ENCODE measurements at places on chromosomes 12 and 14. TPM values are rescaled to one million over a fixed set of nuclear protein-coding genes. Genes with fewer than 3 reads are reported as not detected.

PAPLN gene
- polyA plus RNA-seq = 25.6 TPM

DNA sequence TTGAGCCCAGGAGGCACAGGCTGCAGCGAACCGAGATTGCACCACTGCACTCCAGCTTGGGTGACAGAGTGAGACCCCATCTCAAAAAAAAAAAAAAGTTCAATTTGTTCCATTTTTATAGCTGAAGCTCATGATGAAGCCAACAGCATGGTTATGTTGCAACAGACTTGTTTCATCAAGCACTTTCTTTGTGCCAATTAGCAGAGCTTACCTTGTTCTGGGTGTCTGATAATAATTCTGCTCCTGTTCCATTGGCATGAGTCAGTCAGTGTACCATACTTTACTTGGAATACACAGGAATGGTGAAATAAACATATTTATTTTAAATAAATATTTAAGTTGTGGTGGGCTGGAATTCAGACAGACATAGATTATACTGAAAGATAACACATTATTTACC is 100.8 kb upstream of the DAAM1 start:
- H3K4me3 ChIP-seq = no peak overlapping the region
- H3K27ac ChIP-seq = no peak overlapping the region
- no peak for DNase-seq
- H3K36me3 ChIP-seq = no peaks in the 10 kb centered on the region

SERPINA9 gene
- not detected for polyA plus RNA-seq

GYS2 gene
- not detected for polyA plus RNA-seq

DNA sequence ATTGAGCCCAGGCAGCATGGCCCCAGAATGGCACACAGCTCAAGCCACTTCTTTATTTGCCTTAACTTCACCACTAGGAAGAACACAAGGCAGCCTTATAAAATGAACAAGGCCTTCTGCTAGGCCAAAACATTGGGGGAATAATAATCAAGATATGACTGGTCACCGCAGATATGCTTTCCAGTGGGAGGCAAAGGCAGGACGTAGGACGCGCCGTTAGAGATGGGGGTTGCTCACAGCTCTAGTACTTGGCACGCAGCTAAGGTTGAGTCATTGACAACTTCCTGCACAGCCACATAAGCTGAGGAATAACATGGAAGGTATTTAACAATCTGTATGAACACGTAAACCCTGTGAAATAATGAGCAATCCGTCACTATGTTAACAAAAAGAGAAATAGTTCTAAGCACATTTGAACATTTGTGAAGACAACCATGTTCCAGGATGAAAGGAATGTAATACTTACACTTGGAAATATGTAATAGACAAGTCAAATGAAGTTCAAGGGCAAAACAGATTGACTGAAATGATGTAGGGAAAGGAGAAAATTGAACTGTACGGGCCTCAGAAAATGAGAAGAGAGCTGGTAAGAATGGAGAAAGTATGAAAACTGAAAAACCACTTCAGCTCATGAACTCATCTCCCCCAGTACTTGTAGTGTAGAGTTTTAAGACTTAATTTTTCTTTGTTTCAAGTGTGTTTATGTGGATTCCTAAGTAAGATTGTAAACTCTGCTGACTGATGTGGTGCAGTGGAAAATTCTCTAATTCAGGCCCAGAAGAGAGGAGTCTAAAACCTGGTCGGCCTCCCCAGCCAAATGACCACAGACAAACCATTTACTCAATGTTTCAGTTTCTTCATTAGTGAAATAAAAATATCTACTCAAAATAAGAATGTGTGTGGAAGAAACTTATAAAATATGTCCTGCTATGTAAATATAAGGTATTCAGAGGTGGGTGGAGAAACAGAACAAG is 59.3 kb upstream of the CCDC91 start:
- H3K4me3 ChIP-seq = no peak overlapping the region
- no peaks in the 10 kb centered on the region for H3K27me3 ChIP-seq
- H3K36me3 ChIP-seq = no peaks in the 10 kb centered on the region
- H3K27ac ChIP-seq = no peak overlapping the region
- no peaks in the 10 kb centered on the region for H3K4me1 ChIP-seq

DNA sequence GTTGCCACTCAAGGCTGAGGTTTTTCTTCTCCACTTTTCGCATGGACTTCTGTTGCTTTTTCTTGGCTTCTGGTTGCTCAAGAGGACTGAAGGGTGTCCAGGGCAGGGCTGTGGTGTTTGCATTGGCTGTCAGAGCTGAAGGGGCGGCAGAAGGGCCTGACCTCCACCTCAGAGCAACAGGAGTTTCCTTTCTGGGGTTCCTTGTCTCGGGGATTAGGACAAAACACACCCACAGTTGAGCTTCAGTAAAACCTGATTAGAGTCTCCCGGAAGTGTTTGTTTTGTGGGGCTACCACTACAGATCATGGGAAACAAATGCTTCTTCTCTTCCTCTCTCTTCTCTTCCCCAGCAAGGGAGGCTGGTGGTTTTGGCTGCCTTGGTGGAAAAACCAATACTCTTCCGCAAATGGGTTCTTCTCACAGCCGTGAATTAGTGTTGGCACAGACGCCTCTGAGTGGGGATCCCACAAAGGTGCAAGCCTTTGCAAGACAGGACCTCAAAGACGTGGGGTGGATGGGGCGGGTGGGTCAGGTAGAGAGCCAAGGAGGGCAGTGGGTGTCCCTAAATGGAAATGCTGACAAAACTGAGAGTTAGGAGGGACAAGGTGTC is 317.7 kb upstream of the TBX3 start:
- no peak for DNase-seq
- no peaks in the 10 kb centered on the region for H3K36me3 ChIP-seq
- no peak overlapping the region for H3K27ac ChIP-seq
- H3K27me3 ChIP-seq = no peaks in the 10 kb centered on the region
- no peak overlapping the region for H3K4me3 ChIP-seq

DNA sequence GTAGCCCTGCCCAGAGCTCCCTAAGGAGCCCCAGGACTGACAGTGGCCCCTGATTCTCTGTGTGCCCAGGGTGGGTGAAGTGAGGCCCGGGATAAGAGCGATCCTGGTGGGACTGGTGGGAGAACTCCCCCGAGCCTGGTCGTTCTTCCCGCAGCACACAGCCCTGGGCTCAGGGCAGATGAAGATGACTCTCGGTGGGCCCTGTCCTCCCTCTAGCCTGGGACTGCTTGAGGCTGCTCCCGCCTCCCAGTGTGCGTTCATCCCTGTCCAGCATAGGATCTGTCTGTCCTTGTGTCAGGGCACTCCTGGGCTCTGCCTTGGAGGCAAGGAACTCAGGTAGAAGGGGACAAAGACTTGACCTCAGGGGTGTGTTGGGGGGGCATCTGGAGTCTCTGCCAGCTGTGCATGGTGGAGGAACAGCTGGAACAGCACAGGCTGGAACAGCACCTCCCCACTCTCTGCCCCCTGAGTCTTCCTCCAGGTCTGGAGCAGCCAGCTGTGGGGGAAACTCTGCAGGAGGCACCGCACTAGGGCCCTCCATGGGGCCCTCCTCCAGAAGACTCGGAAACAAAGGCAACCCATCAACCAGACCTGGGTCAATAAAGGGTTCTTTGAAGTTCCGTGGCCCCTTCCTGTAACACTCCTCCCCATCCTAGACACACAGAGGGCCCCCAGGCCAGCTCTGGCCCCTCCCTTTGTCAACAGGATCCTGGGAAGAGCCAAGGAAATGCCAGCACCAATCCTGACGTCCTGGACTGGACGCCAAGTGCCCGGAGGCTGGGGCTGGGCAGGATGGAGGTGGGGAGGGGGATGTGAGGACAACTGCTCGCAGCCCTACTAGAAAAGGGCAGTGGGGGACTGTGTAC is 15.9 kb downstream of the FAIM2 start:
- H3K4me1 ChIP-seq = peaks cover 19% of the 10 kb centered on the region
- no peaks in the 10 kb centered on the region for H3K27me3 ChIP-seq
- H3K4me3 ChIP-seq = no peak overlapping the region
- no peaks in the 10 kb centered on the region for H3K36me3 ChIP-seq

- H3K4me1 ChIP-seq = peaks cover 34% of the 10 kb centered on the region
Measured at GRCh38 chr12:57215668-57216013, 953 bp upstream of the NXPH4 start.

DNA sequence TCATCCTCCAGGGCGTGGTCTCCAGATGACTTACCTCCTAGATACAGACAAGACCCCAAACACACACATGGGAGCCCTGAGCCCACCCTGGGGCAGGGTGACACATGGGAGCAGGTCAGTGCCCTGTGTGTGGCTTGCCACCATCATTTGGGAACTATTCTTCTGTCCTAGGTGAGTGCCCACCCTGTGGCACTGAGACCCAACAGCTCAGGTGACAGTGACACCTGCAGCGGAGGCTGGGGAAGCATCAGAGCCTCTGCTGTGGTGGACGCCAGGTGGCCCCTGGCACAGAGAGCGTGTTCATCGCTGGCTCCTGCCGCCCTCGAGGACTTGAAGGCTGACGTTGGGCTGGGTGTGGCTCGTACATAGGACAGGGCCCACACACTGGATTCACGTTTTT is 23.0 kb downstream of the SFSWAP start:
- no peak overlapping the region for H3K4me3 ChIP-seq
- H3K27ac ChIP-seq = no peak overlapping the region
- H3K27me3 ChIP-seq = no peaks in the 10 kb centered on the region
- peaks cover 30% of the 10 kb centered on the region for H3K36me3 ChIP-seq

SLC25A21 gene
- 1.9 TPM for polyA plus RNA-seq

- no peak overlapping the region for H3K4me3 ChIP-seq
- no peaks in the 10 kb centered on the region for H3K36me3 ChIP-seq
- H3K4me1 ChIP-seq = peaks cover 20% of the 10 kb centered on the region
- DNase-seq = peak; percentile 55
- no peaks in the 10 kb centered on the region for H3K27me3 ChIP-seq
Measured at GRCh38 chr12:120925740-120926563, 21.8 kb upstream of the SPPL3 start.

MSI1 gene
- polyA plus RNA-seq = 19.2 TPM

PCED1B gene
- 6.2 TPM for polyA plus RNA-seq

DNA sequence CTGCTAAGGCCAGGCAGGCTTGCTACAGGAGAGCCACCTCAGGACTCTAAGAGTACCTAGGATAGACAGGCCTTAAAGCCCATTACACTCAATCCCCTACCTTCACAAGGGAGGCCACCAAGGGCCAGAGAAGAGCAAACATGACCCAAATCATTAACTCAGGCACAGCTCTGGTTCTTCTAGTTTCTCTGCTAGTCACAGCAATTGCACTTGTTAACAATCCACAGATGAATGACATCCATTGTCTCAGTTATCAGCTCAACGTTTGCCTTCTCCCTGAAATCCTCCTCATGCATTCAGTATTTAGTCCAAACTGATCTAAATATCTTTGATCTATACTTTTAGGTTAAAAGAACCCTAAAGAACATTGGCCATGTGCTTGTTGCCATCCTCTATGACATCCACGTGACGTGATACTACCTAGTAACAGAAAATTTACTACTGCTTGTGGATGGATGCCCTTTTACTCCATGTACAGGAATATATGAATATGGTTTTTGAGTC is 164.5 kb downstream of the STXBP6 start:
- DNase-seq = no peak
- H3K27me3 ChIP-seq = no peaks in the 10 kb centered on the region
- no peaks in the 10 kb centered on the region for H3K36me3 ChIP-seq

GPR135 gene
- polyA plus RNA-seq = 0.48 TPM

- H3K27ac ChIP-seq = no peak overlapping the region
- no peaks in the 10 kb centered on the region for H3K27me3 ChIP-seq
- H3K36me3 ChIP-seq = no peaks in the 10 kb centered on the region
- no peak for DNase-seq
- no peak overlapping the region for H3K4me3 ChIP-seq
Measured at GRCh38 chr12:59040043-59040442, 119.7 kb upstream of the LRIG3 start.
